Left lobe of liver (tissue), 2 donors: ENCODE measurements at places on chromosomes 5 and 9.

GRCh38 chr5:178231539-178232123 is 971 bp downstream of the PHYKPL start:
- DNase-seq: no peak

DNA sequence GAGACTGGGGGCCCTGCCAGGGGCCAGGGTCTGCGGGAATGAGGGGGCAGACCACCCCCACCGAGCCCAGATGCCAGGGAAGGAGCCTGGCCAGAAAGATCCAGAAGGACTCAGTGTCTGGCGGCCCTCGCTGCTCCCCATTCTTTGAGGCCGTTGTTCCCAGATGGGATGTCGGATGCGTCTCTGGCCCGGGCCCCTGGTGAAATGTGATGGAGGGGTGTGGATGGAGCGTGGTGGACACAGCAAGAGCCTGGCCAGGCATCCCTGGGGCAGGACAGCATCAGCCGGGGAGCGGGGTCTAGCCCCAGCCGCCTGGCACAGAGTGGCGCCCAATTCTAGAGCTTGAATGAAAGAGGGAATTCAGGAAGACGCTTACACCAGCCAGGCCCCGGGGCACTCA is 46.2 kb upstream of the NKD2 start:
- no peak for DNase-seq

DNA sequence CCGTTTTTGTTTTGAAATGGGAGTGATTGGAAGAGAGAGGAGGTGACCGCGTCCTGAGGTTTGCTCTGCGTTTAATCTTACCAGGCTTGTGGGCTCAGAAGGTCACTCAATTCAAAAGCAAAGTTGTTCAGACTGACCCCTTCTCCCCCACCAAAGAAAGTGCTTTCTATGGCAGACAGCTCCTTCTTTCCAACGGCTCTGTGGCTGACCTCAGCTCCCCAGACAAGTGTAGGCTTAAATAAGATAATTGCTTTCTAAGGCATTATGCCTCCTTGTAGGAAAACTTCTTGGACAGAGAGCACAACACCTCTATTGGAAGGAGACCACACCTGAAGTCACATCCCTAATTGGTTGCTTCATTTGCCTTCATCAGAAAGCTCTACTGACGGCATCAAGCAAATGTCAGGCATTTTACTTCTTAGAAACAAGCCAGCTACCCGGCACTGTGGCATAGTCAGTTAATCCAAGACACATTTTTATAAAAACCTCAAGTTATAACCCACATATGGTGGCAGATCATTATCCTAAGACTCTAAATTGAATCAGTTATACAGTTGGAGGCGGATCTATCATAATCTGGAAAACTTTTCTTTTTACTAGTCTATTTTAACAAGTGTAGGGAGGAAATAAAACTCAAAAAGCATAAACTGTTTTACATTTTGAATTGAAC is 94.9 kb downstream of the TMEM174 start:
- no peak for DNase-seq

DNA sequence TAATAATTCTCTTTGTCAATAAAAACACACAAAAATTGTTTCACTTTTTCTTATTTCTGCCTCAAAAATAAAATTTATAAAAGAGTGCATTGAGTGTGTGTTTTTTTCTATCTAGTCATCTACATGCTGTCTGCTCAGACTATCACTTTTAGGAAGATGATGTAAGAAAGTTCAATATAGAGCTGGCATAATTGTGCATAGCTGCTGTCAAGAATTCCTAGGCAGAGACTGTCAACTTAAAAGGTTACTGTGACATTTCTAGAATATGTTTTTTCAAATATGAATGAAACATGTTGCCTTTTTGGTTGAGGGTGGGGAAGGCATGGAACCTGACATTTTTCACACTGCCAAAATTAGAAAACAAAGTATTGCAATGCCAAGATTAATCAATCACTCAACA is 172.3 kb downstream of the CDH10 start:
- DNase-seq: no peak

GRCh38 chr9:128712451-128713410 is 10.4 kb downstream of the PKN3 start:
- no peak for DNase-seq

DNA sequence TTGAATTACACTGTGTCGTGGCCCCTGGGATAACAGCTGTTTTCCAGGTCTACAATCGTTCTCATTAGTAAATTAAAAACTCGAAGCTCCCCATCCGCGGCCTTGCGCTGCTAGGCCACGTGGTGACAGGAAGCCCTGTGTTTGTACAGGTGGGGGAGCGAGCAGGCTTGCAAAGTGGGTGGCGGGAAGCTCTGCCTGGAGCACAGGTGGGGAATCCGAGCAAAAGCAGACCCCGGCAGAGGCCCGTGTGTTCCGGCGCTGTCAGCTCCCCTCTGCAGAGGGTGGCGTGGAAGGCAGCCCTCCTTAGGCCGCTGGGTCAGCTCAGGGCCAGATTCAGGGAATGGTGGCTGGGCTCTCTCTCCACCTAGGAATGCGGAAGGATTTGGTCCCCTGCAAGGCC is 59.5 kb upstream of the ERCC6L2 start:
- no peak for DNase-seq

DNA sequence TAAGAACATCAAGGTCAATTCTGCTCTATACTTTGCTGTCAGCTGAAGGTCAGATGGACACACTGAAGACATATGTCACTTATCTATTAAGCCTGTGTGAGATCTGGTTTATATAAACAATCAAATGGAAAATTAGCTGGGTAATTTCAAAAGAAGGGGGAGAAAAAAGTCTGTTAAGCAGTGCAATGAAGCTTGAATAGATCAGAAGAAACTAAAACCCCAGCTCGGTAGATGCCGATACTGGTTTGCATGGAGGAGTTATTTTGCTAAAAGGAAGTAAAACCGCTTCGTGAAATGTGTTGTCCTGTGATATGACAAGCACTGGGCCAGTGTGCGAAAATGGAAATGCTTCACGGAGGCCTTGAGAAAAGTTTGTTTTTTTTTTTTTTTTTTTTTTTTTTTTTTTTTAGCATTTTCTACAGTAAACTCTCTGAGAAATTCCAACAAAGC is 148.8 kb downstream of the MEF2C start:
- DNase-seq: no peak

GRCh38 chr5:109316634-109317033 is 93.1 kb downstream of the PJA2 start:
- DNase-seq: peak; percentile 49

GRCh38 chr5:140986117-140986521 is 19.8 kb downstream of the PCDHAC2 start:
- no peak for DNase-seq
